NCI-H187 (cell line): ENCODE measurements at places on chromosomes 2 and 18.

- no peak for DNase-seq
Observed at GRCh38 chr18:50298443-50299284, 11.2 kb upstream of the CXXC1 start.

DNA sequence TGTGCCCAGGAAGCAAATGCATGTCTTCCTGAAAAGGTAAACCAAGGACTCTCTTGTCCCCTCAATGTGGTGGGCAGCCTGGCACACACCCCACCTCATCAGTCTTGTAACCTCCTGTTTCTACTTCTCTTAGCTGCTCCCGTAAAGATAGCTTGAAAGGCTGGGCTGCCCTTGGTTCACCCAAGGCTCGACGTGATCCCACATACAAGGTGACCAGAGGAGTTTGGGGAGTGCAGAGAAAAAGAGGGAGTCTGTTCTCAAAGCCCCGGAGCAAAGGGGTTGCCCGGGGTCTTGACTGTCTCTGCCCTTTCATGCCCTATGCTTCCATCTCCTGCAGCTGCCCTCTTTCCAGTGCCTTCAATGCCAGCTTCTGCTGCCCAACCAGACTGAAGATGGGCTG lies 18.3 kb upstream of the FOSL2 start:
- no peak for DNase-seq

DNA sequence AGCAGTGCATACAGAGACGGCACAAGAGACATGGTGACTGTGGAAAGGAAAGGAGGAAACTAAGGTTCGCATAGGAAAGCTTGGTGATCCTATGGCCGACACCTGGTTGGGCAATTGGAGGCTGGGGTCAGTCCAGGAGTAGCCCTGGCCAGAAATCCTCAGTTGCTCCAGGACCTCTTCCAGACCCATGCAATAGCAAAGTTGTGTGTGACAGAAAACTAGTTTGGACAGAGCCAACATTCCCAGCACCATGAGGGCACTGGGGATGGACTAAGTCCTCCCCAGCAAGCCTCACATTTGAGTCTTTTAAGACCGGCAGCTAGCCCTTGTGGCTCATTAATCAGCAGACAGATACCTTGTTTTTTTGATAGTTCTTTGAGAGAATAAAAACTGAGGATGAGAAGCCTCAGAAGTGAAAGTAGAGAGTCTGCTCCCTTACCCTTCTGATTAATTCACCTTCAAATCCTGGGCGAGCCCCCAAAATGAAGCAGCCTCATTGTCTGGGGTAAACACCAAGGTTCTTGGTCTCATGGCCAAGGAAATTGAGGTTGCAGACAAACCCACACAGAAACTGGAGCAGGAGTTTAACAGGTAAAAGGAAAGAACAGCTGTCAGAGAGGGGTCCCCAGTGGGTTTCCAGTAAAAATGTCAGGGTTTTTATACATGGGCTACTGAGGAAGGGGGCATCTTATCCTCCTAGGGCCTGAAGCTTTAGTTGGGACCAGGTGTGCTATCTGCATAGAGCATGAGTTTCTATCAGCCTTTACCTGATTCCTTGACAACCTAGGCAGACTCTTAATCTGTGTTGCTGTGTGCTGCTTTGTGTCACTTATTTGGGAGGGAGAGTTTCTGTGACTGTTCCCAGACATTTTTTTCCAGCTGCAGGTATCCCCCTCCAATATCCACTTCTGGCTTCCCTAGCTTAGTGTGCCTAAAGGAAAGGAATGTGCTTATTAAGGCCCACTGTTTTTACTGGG lies 39.1 kb downstream of the STK17B start:
- DNase-seq = no peak

- DNase-seq = no peak
Observed at GRCh38 chr2:32399221-32399620, 42.4 kb downstream of the BIRC6 start.

DNA sequence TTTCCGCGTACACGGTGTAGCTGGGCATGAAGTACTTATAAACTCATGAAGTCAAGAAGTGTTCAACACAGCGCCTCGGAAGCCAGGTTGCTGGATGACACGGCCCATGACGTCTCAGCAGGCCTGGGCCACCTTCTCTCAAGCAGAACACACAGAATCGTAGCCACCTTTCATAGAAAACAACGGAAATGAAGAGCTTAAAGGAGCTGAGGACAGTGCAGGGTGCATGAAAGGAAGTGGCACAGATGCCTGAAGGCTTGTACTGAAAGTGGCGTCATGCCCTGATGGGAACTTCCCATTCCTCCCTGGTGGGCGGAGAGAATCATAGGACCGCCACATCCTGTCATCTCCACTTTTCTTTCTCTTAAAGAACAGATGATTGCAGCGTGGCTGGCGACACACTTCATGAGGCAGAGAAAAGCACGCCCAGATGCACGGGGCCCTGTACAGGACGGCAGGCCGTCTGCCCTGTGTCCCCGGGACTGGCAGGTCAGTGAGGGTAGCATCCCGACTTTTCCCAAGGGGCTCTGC lies 31.1 kb downstream of the HDAC4 start:
- no peak for DNase-seq

DNA sequence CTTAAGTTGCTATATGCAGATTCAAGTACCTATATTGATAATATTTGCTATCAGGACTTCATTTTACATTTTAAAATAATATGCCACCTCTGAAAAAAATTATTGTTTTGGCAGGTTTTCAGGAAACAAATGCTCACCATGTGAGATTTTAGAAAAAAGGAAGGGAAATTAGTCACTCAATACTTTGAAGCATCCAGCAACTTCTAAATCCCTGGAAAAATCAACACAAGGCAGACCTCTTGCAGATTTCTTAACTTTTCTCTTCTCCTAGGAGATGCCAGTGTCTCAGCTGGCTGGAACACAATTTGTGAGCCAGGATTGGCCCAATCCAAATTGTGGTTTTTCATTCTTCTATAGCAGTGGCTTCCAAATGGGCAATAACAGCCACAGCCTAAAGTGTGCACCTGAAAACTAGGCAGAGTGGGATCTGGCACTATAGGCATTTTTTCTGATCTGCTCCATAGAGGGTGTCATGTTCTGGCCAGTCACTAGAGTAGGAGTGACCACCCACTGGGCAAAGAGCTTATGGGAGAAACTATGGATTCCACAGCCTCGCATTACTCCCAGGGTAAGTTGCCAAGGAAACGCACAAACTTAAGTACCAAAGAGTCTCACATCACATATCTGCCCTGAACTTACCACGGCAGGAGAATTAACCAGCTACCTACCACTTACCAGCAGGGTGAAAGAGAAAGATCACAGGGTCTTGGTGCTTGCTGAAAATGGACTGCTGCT lies 28.1 kb upstream of the THOC1 start:
- no peak for DNase-seq

DNA sequence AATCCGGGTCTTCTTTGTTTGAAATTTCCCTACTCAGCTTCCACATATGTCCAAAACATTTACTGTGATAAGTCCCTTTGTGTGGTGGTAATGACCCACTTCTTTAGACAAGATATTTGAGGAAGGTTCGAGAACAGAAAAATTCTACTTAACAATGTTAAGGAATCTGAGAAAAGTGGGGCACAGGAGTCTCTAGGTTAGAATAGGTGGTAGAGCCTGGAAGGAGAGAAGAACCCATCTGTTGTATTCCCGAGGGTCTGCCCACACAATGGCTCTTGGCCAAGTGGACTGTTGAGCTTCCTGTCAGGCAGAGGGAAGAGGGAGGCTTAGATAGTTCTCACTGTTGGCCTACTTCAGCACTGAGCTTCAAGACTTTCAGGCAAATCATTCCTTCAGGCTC lies 4.3 kb downstream of the IGFBP2 start:
- DNase-seq = no peak

GRCh38 chr2:144943293-144943941 lies 423.5 kb upstream of the ZEB2 start:
- DNase-seq = no peak

GRCh38 chr2:88608184-88608583 lies 19.1 kb downstream of the EIF2AK3 start:
- DNase-seq = no peak

DNA sequence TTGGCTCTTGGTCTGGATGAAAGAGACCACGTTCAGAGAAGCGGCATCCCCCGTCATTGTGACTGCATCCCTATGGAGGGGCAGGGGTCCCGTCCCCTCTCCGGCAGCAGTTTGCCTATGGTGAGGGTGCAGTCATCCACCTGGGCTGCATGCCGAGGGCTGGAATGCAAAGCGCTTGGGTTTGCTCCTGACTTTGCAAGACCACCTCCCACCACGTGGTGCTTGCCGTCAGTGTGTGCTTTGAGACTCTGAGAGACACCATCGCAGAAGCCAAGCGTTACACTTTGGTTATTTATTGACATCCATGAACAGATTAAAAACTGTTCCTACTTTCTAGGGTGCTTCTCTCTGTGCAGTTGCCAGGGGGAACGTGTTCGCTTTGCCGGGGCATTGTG lies 59.5 kb downstream of the SH3RF3 start:
- no peak for DNase-seq

GRCh38 chr2:12284037-12284436 lies 432.7 kb upstream of the TRIB2 start:
- no peak for DNase-seq

DNA sequence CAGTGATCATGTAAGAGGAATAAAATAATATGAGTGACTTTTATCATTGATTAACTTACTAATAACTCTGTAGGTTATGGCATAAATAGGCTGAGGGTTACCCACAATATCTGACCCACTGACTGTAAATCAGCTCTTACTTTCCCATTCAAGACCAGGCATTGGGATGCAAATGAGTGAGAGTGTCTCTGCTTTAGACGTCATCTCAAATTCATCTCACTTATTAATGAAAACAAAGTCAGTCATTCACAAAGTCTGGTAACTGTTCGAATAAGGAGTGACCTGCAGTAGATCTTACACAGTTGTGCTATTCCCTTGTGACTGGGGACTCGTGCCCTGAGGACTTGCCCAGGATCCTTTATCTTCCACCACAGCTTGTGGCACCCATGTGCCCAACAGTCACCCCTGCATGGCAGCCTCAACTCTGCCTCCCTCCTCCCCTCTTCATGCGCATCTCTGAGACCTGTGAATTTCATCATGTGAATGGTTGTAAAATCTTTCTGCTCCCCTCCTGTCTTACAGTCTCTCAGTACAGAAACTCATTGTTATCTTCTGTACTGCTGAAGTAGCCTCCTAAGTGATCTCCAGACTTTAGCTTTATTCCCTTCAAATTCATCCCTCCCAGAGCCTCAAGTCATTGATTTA lies 131.4 kb downstream of the ARHGAP28 start:
- no peak for DNase-seq

GRCh38 chr2:100945433-100945740 lies 56.7 kb upstream of the RPL31 start:
- no peak for DNase-seq

GRCh38 chr2:188917632-188918031 lies 56.5 kb upstream of the COL3A1 start:
- DNase-seq = no peak

GRCh38 chr2:140164449-140164848 lies 1384.3 kb upstream of the NXPH2 start:
- no peak for DNase-seq

GRCh38 chr2:111246620-111247061 lies 125.9 kb downstream of the BCL2L11 start:
- no peak for DNase-seq

GRCh38 chr2:39403311-39403710 lies 33.8 kb downstream of the MAP4K3 start:
- no peak for DNase-seq

GRCh38 chr18:78813156-78813555 lies 166.5 kb upstream of the SALL3 start:
- DNase-seq = no peak

GRCh38 chr2:64101141-64101591 lies 43.1 kb downstream of the PELI1 start:
- no peak for DNase-seq

DNA sequence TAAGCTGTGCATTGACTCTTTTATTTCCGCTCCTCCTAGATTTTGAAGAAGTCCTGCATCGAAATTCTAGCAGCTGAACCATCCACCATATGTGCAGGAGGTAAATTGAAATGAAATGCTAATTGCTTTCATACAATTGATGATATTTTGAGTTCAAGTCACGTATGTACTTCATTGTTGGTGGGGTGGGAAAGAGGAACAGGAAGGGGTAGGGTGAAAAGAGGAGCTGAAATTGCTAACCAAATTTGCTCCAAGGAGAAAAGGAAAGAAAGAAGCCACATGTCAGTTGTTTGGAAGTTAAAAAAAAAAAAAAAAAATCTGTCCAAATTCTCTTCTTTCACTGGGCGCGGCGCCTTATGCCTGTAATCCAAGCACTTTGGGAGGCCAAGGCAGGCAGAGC lies 77.8 kb downstream of the ANTXR1 start:
- no peak for DNase-seq

- DNase-seq = no peak
Observed at GRCh38 chr2:48668992-48669391, 51.3 kb downstream of the GTF2A1L start.

GRCh38 chr18:53025247-53025646 lies 685.2 kb downstream of the DCC start:
- DNase-seq = no peak

- DNase-seq = no peak
Observed at GRCh38 chr2:44980751-44981713, 28.2 kb downstream of the SIX2 start.

DNA sequence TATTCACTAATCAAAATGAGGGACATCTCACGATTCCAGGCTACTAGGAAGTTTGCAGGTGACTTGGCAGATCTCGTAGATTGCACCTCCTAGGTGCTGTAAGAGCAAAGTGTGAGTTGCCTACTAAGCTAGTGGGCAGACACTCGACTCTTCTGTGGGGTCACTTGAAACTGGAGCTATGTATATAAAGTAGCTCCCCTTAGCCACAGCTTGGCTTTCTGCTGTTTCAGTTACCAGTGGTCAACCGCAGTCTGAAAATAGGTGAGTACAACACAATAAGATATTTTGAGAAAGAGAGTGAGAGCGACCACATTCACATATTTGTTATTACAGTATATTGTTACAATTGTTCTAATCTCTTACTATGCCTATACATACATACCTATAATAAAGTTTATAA lies 23.3 kb downstream of the CTAGE1 start:
- no peak for DNase-seq

- DNase-seq = no peak
Observed at GRCh38 chr18:50327983-50328382, 40.5 kb upstream of the CXXC1 start.

DNA sequence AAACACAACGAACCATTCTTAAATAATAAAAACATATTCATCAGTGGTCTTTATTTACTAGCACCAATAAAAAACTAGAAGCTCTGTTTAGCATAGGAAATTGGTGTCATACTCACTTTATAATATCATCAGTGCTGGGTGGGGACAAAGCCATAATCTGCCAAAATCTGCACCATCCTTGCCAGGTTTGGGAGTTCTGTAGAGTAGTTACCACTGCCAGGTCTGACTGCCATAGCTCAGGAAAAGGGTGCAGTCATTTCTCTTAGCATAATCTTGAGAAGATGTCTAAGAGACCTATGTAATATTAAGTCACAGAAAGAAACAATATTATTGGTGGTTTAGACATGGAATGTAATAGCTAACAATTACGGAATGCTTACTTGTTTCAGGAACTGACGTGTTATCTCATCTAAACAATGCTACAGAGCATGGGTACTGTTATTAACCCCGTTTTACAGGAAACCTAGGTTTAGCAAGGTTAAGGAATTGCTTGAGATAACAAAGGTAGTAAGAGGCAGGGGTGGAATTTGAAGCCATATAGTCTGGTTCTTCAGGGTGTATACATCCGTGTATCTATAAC lies 1.6 kb upstream of the MARCHF7 start:
- DNase-seq = no peak
